Esophagus squamous epithelium (tissue), 5 donors: ENCODE measurements at places on chromosomes 4 and X. TPM values are rescaled to one million over a fixed set of nuclear protein-coding genes. Genes with fewer than 3 reads are reported as not detected.

DNA sequence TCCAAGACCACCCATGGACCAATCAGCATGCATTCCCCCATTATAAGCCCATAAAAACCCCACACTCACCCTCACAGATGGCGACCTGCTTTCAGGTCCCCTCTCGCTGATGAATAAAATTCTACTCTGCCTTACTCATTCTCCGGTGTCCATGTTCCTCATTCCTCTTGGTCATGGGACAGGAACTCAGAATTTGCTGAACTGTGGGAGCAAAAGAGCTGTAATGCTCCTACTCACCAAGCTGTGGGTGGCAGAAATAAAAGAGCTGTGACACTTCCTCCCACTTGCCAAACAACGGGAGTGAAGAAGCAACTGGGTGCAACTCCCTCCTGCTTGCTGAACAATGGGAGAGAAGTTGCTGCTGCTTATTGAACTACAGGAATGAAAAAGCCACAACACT lies 168.5 kb upstream of the PCDH18 start:
- H3K36me3 ChIP-seq = no peaks in the 10 kb centered on the region
- no peaks in the 10 kb centered on the region for H3K4me1 ChIP-seq
- DNase-seq = no peak

GRCh38 chr4:751676-752075 lies 46.0 kb downstream of the PCGF3 start:
- no peaks in the 10 kb centered on the region for H3K27me3 ChIP-seq
- DNase-seq = no peak
- H3K4me1 ChIP-seq = no peaks in the 10 kb centered on the region
- H3K4me3 ChIP-seq = no peak overlapping the region

DNA sequence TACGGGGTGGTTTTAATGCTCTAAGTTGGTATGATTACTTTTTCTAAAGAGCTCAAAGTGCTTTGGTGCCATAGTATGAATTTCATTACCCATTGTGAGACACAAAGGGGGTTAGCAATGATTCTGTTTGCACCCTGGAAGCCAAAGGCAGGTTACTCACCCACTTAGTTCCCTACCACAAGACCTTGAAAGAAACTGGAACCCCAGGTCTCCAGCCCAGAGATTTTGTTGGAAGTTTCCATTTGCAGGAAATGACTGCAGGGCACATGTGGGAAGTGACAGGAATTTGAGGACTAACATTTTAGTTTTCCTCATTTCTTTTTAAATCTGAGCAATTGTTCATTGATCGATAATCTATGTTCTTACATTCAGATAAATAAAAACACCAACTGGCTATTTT lies 1.8 kb upstream of the HS3ST1 start:
- no peak for DNase-seq
- H3K27ac ChIP-seq = peak overlapping the region; percentile 92
- peaks cover 62% of the 10 kb centered on the region for H3K4me1 ChIP-seq
- H3K4me3 ChIP-seq = peak overlapping the region; percentile 82
- H3K27me3 ChIP-seq = no peaks in the 10 kb centered on the region

- no peak overlapping the region for H3K27ac ChIP-seq
- no peaks in the 10 kb centered on the region for H3K36me3 ChIP-seq
- DNase-seq = no peak
- no peak overlapping the region for H3K4me3 ChIP-seq
Observed at GRCh38 chr4:52937829-52938228, 75.7 kb downstream of the RASL11B start.

The GAGE12H gene
- total RNA-seq = not detected
